ENCODE measurements at places on chromosomes 3 and 15.

DNA sequence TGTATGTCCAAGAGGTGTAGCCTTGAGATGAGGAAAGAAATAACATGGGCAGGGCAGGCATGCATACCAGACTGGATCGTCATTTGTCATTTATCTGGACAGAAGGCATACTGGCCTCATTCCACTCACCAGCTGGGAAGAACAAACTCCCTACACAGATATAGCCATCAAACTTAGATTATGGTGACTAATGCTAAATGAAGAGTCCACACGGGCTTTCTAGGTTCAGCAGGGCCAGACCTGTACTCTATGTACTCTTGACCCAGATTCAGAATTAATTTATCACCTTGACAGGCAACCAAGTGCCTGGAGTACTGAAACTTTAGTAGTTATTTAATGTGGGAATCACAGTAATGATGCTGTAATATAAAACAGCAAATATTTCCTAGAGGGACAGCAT, 164.3 kb upstream of the IL12A start:
- no peak for DNase-seq

DNA sequence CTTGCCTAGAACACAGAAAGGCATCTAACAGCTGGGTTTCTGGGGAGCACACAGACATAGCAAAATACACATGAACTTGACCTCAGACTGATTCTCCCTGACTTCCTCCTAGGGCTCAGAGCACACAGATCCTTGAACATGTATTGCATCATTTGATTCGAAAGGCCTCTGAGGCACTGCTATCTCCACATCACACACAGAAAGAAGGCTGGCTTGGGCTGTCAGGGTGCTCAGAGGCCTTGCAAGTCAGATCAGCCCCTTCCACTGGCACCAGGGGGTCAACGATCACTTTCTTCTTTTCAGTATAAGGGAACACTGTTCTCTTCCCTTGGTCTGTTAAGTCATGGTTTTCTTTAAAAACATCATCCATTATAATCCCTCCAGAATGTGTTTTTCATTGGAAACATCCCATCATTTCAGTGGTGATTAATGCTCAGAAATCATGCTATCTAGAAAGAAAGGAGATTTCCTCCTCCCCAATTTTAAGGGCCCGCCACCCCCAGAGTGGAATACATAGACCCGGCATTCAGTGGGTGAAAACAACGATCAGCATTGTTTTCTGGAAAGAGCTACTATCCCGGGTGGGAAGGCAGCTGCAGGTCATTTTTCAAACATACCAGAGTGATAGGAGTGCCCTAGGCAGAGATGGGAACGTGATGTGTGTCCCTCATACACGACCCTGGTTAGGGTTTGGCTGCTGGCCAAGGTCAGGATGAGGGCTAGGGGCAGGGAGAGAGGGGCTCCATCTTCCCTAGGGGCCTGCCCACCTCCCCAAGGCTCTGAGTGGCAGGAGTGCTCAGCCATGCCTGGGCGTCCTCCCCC, 253.3 kb upstream of the LYSMD4 start:
- no peak for DNase-seq

DNA sequence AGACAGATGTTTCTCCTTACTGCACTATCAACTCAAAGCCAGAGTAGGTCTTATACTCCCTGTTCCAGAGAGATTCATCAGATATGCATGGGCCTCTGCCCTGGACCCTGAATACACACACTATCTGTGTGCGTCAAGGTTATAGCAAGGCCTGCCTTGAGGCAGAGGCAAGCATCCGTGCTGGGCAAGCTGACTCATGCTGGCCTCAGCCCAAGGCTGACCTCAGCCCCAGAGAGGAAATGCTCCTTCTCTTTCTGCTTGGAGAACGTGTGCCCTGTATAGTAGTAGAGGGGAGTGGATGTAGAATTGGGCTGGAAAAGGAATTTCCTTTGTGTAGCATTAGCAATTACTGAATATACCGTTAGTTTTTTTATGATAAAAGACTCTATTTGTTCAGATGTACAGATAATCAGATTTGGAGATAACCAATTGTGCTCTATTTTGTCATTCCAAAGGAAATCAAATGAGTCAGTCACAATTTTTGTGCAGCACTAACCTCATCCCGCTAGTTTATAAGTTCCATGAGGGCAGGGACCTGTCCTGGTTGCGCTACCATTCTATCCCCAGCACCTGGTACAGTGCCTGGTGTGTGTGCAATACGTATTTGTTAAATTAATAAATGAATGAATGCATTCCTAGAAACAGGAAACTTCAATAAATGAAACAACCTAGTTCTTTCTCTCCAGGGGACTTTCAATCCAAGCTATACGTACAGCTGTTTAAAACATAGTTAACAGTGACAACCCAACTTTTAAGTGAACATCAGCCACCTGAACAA, 13.3 kb upstream of the PAQR9 start:
- DNase-seq = no peak

- no peak for DNase-seq
Observed at GRCh38 chr15:58228718-58229117, 90.5 kb downstream of the AQP9 start.

GRCh38 chr3:16132190-16132589, 42.3 kb upstream of the GALNT15 start:
- DNase-seq = peak; percentile 38

DNA sequence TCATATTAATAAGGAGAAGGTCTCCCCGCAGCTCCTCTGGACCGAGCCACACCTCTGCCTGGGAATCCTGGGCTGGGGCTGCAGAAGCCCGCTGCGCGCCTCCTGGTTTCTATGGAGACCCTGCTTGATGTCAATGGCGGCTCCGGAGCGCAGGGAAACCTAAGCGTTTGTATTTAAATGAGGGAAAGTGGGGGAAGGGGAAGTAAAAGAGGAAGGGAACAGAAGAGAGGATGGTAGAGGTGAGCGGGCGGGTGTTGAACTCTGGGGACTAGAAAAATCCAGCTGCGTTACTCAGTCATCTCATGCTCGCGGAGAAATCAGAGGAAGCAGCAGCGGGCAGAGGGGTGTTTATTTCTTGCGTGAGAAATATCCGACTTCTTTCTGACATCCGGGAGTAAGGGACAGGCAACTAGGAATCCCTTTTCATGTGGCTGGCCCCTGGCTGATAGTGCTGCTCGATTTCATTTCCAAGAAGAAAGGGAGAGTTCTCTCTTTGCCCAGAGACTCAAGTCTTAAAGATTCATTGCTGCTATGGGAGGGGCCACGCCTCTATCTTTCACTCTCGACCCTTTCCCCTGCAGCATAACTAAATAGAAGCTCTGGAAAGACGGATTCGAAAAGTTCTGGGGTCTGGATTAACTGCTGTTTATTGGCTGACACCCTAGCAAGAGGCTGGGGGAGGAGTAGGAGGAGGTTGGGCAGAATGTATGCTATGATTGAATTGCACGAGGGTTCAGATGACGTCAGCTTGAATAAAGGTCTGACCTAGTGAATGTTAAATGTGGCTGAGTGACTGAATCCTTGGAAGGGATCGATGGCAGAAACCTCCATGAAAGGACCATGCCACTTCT, 110.5 kb upstream of the GAP43 start:
- peak; percentile 45 for DNase-seq

DNA sequence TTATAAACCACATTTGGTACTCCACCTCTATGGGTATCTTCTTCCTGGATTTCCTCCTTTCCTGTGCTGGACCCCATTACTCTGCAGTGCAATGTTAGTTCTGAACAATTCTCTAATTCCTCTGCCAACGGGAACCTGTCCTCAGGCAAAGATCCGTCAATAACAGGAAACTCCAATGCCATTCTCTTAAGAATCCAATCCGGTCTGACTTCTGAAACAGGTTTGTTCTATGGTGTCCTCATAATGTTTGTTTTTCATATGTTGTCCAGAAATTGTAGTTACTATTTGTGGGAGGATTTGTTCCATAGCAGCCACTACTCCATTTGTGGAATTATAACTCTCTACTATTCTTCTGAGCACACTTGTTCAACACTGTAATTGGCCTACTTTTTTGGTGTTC, 112.7 kb downstream of the TBL1XR1 start:
- no peak for DNase-seq

- DNase-seq = no peak
Observed at GRCh38 chr3:88150371-88150770, 612 bp downstream of the C3orf38 start.

GRCh38 chr3:188937389-188937788, 234.4 kb upstream of the TPRG1 start:
- no peak for DNase-seq

DNA sequence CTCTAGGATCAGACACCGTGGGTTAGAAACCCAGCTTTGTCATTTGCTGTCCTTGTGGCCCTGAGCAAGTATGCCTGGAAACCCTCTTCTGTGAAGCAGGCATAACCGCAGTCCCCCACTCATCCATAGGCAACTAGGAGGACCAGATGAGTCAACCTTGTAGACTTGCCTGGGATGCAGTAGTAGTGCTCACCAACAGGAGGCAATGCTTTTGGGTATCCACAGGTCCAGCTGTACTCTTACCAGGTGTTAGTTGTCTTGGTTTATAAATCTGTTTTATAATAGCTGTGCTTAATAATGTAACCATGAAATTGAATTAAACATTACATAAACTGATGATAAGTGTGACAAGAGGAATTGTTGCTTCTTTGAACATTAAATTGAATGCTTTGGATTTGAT, 389.3 kb downstream of the IL20RB start:
- no peak for DNase-seq

- no peak for DNase-seq
Observed at GRCh38 chr3:156747046-156747445, 72.7 kb downstream of the TIPARP start.

- DNase-seq = no peak
Observed at GRCh38 chr3:61438253-61439121, 122.9 kb upstream of the PTPRG start.

DNA sequence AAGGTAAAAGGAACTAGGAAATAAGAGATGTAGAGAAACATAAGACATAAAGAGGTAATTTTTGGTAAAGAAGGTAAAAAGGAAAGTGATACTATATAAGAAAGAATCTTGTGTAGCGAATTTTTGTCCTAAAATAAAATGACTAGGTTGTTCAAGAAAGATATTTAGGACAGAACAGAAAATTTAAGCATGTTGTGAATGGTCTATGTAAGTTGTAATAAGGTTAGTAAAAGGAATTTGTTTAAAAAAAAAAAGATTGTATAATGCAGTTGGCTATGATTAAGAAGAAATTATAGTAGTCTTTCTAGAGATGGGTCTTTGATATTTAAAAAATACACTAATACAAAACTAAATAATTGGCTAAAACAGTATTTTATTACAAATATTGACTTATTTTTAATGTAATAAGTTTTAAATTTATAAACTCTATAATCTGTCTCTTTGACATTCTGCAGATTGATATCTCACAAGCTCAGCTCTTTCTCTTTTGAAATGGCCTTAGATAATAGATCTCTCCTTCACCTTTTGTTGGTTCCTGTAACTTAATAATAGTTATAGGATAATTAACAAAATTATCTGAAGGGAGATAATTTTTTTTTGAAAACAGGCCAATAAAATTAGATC, 3.7 kb upstream of the SLC41A3 start:
- DNase-seq = no peak

DNA sequence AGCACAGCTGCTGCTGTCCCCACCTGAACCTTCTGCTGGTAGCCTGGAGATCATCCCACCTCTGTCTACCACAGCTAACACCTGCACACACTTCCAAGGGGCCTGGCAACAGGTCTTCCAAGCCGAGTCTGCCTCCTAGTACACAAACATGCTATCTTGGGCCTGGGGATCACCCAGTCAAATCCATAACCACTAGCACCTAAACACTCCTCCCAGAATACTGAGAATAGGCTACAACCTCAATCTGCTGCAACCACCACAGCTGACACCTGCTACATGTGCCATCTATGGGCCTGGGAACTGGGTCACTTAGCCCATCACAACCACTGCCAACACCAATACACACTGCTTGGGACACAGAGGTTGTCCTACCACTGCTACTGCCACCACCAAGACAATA, 362.8 kb upstream of the ARPP21 start:
- no peak for DNase-seq

DNA sequence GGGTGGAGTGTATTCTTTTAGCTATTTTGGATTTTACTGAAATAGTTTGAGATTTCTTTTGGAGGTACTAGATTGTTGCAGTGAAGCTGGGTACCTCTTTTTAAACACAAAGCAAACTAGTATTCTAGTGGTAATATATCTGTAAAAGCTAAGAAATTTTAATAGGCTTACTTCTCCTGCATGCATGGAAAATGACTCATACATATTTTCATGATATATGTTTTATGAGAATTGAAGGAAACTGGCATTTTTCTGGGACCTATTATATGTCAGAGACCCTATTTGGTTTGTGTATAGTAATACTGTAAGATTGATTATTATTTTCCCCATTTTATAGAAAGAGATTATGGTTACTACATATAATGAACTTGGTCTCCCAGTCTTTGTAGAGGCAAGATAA, 851.0 kb downstream of the DIPK2A start:
- no peak for DNase-seq

- DNase-seq = no peak
Observed at GRCh38 chr3:73108750-73109149, 47.3 kb downstream of the EBLN2 start.

DNA sequence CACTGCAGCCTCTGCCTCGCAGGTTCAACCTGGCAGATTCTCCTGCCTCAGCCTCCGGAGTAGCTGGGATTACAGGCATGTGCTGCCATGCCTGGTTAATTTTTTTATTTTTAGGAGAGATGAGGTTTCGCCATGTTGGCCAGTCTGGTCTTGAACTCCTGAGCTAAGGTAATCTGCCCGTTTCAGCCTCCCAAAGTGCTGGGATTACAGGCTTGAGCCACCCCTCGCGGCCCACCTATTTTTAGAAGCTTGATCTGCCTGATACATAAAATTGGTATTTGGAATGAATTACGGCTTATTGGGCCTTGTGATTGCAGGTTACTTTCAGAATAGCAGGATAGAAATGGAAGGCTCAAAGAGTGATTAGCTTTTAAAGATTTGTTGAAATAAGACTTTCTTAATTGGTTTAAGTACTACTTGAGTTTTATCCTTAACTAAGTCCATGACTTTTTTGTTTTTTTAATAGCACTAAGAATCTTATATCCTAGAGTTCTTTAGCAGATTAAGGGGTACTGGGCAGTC, 25.0 kb downstream of the GMPS start:
- peak; percentile 87 for DNase-seq

DNA sequence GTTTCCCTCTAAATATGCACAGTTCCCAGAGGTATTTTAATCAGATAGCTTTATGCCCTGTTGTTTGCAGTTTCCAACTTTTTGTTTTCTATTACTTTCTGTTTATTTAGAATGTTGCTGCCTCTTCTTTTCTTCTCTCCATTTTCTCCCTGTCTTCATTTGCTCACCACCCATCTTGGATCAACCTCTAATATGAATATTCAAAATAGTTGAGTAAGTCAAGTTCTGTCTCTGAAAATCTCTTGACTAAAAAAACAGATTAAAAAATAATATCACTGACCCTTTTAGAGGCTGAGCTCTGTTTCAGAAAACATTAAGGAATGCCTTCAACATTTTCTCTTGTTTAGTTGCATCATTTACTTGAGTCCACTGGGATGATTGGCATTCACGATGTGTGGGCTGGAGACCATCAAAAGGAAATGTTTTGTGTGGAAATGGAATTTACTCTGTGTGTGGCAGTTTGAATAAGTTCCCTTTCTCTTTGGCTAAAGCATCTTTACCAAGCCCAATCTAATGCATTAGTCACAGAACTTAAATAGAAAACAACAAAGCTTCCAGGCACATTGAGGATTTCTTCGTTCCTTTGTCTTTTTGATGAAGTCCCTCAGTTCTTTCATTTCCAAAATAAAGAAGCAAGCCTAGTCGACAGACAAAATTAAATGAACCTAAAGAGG, 633.9 kb upstream of the TGFBR2 start:
- DNase-seq = no peak
